NCI-H187 (cell line): ENCODE measurements at places on chromosomes 13 and 19.

GRCh38 chr13:93775507-93776108, 549.0 kb downstream of the GPC6 start:
- DNase-seq = no peak

- DNase-seq = no peak
Measured at GRCh38 chr19:42131149-42132029, 857 bp downstream of the POU2F2 start.

DNA sequence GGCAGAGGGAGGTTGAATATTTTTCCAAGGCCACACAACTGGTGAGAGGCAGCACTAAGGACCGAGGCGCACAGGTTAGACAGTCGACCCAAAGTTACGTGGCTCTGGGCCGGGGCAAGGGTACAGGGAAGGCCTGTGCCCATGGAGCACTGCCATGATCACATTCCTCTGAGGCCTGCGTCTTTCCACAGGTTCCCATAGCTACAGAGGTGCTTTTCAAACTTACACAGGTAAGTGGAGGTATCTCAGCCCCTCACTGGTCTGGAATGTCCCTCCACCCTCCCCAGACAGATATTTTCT, 814 bp downstream of the ZNF211 start:
- DNase-seq = no peak

GRCh38 chr13:35332134-35332533, 144.4 kb downstream of the MAB21L1 start:
- no peak for DNase-seq

GRCh38 chr13:46624353-46624752, 71.4 kb downstream of the LRCH1 start:
- DNase-seq = no peak

DNA sequence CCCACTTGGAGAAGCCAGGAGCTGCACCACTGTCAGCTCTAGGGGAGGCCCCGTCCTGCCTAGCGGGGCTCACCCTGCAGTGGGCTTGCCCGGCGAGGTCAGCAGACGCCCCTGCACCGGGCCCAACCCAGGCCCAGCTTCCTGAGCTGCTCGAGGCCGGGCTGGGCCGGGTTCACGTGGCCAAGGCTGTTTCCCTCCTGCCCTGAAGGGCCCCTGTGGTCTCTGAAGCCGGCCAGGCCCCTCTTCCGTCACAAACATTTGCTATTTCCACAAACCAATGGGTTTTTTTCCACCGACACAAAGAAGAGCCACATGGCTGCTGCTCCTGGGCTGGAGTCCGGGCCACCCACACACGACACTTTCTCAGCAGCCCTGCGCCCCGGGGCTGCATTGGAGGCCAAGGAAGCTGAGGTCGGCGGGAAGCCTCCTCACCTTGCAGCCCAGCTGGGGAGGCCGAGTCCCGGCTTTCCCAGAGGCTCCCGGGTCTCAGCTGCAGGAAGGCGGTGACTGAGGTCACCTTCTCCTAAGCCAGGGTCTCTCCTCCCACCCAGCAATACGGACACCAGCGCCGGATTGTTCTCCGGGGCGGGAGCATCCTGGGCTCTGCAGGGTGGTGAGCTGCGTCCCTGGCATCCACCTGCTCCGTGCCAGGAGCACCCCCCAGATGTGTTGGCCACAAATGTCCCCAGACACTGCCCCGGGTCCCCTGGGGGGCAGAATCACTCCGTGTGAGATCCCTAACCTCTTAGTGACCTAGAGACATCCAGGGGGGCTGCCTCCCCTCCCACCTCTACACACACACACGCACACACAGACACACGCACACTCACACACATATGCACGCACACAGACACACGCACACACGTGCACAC, 80.5 kb downstream of the GADD45B start:
- no peak for DNase-seq

GRCh38 chr19:14536926-14537692, 7.7 kb downstream of the TECR start:
- DNase-seq = peak; percentile 5

DNA sequence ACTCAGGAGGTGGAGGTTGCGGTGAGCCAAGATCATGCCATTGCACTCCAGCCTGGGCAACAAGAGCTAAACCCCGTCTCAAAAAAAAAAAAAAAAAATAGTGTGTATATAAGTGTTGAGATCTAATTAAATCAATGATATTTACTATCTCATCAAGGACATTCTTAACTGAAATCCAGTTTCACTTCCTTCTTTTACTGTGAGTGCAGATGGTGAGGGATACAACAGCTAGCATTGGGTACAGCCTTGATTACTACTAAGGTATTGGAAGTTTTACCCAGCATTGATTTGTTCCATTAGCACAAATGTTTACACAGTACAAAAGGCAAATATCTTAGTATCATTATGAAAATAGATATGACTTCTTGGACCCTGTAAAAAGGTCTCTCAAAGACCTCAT, 546.6 kb downstream of the KCTD12 start:
- DNase-seq = no peak

- no peak for DNase-seq
Measured at GRCh38 chr13:23427342-23427843, 6.1 kb downstream of the SACS start.

- DNase-seq = no peak
Measured at GRCh38 chr19:56218961-56219360, 16.9 kb downstream of the ZSCAN5C start.

GRCh38 chr13:87497426-87497825, 173.7 kb upstream of the SLITRK5 start:
- no peak for DNase-seq

DNA sequence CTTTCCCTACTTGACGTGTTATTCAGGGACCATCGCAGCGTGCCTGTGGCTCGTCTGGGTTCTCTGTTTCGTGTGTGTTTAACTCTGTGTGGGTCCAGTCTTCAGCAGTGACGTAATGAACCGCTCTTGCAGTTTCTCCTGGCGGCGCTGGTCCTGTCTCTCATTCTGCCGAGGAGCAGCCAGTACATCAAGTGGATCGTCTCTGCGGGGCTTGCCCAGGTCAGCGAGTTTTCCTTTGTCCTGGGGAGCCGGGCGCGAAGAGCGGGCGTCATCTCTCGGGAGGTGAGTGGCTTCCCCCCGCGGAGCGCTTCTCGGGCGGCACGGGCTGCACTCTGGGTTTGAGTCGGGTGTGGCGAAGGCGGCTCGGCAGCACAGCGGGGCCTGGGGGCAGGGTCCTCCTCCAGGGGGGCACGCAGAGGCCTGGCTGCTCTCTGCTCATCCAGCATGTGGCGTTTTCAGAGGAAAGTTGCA, 36.3 kb upstream of the TFDP1 start:
- no peak for DNase-seq
